ENCODE measurements at places on chromosomes 16 and 17.

DNA sequence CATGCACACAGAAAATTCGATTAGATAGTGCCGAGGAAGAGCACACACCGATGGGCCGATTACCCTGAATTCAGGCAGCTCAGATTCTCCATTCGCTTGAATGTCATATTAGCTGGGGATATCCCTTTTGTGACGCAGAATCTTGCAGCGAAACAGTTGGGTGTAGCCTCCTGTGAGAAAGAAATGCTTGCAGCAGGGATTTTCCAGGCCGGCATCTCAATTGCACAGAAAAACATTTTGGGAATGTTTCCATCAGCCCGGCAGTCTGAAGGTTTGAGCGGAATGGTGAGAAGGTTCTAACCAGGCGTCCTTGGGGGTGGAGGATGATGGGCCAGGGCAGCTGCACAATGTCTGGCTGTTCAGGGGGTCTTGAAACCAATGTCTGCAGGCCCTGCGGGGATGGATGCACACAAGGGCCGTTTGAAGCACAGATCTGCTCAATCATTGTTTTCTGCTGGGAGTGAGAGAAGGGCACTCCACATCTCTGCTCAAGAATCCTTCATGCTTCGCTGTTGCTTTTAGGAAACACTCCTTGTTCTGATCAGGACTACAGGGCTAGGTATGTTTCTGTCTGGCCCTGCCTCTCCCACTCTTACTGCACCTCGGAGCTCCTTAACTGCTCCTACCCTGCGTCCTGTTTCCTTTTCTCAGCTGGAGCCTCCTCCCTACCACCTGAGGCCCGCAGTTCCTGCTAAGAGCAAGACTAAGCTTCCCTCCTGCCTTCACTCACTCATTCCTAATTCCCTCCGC, 94.6 kb downstream of the CMIP start:
- DNase-seq, result no peak

GRCh38 chr17:47279062-47279801, 25.6 kb downstream of the ITGB3 start:
- no peak for DNase-seq

- no peak for DNase-seq
These were observed 50.9 kb downstream of the PECAM1 start for GRCh38 chr17:64339516-64340490.

GRCh38 chr16:70664325-70665112, 18.2 kb downstream of the IL34 start:
- DNase-seq, result no peak

- no peak for DNase-seq
These were observed 9.3 kb downstream of the HS3ST3A1 start for GRCh38 chr17:13592427-13592826.

- no peak for DNase-seq
These were observed 58.3 kb downstream of the RBFOX1 start for GRCh38 chr16:7390974-7391373.
